ENCODE measurements at places on chromosomes 12 and 14.

- no peak for DNase-seq
Observed at GRCh38 chr12:1435456-1435855, 158.9 kb downstream of the FBXL14 start.

- no peak for DNase-seq
Observed at GRCh38 chr14:80291101-80291500, 79.8 kb upstream of the DIO2 start.

GRCh38 chr14:55713486-55713885 is 133.5 kb downstream of the KTN1 start:
- no peak for DNase-seq

DNA sequence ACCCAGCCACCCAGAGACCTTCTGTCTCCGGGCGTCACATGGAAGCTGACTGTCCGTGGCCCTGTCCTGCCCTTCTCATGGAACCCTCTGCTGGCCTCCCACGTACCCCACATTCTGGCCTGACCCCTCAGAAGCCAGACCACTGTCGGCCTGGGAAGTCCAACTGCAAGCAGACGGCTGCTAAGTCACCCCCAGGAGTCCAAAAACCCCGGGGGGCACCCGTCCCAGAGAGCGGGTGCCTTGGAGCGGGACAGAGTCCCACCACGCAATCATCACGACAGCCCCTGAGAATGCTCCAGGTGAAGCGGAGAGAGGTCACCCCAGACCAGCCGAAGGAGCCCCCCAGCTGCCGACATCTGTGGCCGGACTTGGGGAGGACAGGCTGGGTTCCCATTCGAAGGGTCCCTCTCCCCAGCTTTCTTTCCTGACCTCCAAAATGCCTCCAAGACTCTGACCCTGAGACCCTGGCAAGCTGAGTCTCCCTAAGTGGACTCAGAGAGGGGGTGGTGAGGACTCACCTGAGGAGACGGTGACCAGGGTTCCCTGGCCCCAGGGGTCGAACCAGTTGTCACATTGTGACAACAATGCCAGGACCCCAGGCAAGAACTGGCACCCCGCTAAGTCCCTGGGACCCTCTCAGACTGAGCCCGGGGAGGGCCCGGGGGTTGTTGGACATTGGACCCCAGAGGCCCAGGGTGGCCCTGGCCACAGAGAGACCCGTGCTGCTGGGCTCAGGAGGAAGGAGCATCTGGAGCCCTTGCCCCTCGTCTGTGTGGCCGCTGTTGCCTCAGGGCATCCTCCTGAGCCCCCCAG is 337.1 kb downstream of the TMEM121 start:
- DNase-seq: peak; percentile 40

DNA sequence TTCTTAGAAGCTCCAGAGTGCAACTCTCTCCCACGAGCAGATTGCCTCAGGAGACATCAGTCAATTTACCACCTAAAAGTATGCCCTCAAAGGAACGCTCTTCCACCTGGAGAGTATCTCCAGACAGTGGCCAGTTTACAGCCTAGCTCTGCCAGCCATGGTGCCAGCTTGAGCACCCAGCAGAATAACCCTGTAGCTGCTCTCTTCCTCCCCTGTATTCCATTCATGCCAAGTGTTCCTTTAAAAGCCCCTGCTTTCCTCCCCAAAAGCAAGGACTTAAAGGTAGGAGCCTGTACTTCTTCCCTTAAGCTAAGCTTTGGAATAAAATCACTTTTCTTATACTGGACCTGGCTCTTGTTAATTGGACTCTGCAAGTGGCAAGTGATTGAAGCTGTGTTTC is 245.4 kb upstream of the TMEM132C start:
- DNase-seq: no peak

DNA sequence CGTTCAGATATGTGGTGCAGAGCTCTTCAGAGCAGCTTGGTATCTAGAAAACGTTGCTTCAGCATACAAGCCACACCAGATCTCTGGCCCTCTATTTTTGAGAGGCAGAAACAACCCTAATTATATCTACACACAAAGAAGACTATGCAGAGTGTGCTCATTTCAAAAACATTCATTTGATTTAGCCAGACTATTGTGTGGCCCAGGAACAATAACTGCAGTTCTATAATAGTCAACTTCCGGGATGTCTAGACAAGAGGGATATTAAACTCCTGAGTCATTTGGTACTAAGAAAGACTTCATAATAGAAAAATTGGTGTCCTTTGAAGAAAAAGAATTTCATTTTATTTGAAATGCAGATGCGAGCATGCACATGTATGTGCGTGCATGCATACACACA is 153.8 kb downstream of the PELI2 start:
- no peak for DNase-seq

- no peak for DNase-seq
Observed at GRCh38 chr12:14664434-14665023, 31.9 kb downstream of the GUCY2C start.

GRCh38 chr12:64808110-64808509 is 16.3 kb upstream of the TBC1D30 start:
- DNase-seq: no peak

DNA sequence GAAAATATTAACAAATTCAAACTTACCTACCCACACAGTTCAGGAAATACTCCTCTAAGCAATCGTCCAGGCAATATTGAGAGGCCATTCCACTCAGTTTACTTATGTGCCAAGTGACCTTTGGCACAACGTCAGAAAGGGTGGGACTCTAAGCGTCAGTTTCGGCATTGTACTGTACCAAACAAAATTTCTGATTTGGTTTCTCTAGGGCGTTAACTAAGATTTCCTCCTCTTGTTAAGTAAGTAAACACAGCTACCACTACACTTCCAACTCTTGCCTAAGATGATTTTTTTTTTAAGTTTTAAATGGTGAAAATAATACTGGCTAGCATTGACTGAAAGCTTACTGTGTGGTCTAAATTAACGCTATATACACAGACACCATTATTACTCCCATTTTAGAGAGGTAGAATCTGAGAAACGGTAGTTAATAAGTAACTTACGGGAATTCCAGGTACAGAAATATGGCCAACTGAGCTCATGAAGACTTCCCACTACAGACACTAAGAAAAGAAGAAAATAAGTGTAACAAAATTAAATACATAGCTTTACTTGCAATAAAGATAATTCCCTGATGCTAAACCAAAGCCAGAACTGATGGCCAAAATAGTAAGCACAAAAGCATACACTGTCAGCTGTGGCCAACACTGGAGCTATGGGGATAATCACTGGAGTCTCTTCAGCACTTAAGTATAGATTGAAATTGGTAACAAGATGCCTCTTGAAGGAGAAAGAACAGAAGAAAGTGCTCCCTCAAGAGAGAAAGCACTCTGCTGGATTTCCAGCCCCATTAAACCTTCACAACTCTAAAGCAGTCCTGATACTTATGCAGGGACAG is 76.1 kb downstream of the EPS8 start:
- DNase-seq: no peak

DNA sequence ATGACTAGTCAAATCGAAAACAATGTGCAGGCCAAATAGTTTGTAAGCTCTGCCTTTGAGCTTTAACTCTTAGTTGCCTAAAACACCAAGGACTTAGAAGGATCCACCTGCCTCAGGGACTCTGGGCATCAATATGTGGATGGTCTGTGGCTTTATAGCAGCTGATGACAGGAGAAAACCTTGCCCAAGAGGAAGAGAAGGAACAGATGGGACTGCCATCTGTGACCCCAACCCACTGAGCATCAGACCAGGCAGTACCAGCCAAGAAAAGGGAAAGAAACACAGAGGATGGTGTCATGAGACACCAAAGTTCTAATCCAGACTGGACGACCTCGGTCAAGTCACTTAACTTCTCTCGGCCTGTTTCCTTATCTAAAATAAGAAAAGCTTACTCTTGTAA is 12.7 kb downstream of the TGFB3 start:
- no peak for DNase-seq

GRCh38 chr12:71442567-71442931 is 3.0 kb downstream of the LGR5 start:
- DNase-seq: no peak

All from activated CD8-positive, alpha-beta memory T cell treated with anti-CD3 and anti-CD28 coated beads, Interleukin-2, amount 10 ng/mL, durations not matched to agents 7 days and 5 days (primary cell).